ENCODE measurements at places on chromosomes 1 and 21.

DNA sequence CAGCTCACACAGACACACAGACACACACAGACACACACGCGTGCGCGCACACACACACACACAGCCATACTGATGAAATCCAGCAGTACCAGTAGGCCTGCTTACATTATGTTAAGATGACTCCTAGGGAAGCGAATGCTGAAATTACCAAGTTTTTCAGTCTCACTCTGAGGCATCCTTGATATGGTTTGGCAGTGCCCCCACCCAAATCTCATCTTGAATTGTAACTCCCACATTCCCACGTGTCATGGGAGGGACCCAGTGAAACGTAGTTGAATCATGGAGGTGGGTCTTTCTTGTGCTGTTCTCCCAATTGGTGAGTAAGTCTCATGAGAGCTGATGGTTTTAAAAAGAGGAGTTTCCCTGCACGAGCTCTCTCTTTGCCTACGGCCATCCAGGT is 64.1 kb downstream of the TIAM1 start:
- no peak for DNase-seq

DNA sequence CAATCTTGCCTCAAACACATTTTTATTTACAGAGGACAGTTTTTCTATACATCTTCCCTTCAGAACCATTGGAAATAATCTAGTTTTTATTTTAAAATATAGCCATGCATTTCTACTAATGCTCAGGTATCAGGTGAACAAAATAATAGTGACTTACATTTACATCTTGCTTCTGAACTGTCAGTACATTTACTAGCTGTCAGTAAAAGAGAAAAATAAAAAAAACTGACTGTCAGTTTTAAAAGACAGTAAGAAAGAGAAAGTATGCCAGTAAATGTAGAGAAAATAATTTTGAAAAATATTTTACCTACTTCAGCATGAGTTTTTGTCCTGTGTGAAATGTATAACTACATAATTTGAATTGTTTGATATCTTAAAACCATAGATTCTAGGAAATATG is 33.5 kb downstream of the USH2A start:
- no peak for DNase-seq

GRCh38 chr1:55428944-55429931 is 214.1 kb upstream of the USP24 start:
- no peak for DNase-seq

GRCh38 chr1:60569189-60569588 is 495.6 kb upstream of the C1orf87 start:
- no peak for DNase-seq

DNA sequence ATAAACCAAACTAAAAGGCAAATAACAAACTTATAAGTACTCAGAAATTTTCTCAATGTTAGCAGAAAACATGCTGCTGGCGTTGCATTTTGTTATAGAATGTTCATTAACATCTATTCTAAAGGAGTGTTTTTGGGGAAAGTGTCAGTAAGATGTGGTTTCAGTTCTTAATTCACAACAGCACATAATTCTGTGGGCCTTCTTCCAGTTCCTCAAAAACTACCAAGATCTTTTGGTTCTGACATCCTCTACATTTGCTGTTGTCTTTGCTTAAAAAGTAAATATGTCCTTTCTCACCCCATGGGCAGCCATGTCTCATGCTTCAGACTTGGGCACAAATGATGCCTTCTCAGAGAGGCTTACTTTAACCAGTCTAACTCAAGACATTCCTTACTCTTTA is 152.5 kb downstream of the CDC7 start:
- no peak for DNase-seq

DNA sequence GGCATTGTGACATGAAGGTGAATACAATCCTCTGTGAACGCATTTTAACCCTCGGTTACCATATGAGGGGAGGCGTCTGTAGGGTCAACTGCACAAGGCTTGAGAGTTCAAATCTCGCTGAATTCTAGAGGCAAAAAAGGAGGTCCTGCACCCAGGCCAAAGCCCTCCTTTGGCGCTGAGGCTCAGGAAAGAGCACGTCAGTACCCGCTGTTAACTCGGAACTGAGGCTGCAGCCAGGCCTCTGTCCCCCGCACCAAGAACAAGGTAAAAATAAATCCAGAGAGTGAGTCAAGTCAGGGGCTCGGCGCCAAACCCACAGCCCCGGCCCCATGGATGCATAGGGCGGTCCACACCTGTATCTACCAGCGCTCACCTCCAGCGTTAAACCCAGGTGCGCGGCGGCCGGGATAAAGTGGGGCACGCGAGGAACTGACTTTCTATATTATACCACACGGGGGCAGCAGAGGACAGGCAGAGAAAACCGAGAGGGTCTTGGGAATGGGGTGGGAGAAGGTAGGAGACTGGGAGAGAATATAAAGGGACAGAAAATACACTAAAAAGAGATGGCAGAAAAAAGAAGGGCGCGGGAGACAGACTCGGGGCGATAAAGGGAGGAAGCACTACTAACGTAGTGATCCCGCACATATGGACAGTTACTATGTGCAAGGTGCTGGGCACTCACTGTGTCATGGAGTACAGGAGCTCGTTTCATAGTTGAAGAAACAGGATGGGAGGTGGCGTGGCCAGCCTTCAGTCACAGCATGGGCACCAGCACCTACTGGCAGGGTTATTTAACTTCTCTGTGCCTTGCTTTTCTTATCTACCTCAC is 54.9 kb downstream of the DMRTA2 start:
- no peak for DNase-seq

- no peak for DNase-seq
Measured at GRCh38 chr1:47219590-47220220, 12.3 kb downstream of the TAL1 start.

DNA sequence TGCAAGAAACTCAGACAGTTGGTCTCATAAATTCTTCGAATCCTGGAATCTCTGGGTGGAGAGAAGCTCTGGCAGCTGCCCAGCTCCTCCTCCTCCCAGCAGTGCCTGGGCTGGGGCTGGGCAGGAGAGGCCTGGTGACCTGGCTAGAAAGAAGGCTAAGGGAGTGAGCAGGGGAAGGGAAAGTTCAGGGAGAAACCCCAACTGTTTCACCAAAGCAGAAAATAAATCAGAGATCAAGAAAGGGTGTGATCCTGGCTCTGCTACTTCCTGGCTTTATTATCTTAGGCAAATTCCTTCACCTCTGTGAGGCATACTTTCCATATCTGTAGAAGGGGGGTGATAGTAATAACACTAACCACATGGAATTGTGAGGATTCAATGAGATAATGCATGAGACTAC is 8.8 kb upstream of the COL16A1 start:
- no peak for DNase-seq

DNA sequence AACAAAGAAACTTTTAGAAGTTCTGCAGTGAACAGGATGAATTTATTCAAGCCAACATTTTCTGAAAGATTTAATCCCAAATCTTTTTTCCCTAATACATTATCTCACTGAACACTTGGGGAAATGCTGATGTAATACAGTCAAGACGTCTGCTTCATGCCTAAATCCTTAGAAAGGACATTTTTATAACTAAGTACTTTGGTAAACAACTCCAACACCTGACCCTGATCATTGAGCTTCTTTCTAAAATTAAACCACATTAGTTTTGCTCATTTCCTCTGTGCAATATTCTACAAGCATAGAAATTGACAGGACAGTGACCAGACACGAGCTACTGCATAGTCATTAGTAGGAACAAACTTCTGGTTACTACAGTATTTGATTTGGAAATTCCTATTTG is 183.5 kb downstream of the TPR start:
- no peak for DNase-seq

- DNase-seq = no peak
Measured at GRCh38 chr1:58211869-58212268, 334.7 kb downstream of the OMA1 start.

DNA sequence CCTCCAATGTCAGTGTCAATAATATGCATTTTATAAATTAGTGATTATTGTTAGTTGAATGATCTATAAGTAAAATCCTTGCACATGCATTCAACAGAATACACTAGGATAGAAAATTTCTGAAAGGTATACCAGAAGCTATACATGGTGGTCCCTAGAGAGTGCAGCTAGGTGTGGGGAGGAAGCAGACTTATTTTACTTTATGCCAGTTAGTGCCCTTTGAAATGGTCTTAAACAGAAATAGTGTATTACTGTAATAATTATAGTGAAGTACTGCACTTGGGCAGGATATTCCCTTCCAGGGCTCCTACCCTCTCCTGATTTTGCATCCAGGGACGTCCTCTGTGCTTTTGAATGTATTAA is 23.2 kb upstream of the WDR26 start:
- DNase-seq = no peak

DNA sequence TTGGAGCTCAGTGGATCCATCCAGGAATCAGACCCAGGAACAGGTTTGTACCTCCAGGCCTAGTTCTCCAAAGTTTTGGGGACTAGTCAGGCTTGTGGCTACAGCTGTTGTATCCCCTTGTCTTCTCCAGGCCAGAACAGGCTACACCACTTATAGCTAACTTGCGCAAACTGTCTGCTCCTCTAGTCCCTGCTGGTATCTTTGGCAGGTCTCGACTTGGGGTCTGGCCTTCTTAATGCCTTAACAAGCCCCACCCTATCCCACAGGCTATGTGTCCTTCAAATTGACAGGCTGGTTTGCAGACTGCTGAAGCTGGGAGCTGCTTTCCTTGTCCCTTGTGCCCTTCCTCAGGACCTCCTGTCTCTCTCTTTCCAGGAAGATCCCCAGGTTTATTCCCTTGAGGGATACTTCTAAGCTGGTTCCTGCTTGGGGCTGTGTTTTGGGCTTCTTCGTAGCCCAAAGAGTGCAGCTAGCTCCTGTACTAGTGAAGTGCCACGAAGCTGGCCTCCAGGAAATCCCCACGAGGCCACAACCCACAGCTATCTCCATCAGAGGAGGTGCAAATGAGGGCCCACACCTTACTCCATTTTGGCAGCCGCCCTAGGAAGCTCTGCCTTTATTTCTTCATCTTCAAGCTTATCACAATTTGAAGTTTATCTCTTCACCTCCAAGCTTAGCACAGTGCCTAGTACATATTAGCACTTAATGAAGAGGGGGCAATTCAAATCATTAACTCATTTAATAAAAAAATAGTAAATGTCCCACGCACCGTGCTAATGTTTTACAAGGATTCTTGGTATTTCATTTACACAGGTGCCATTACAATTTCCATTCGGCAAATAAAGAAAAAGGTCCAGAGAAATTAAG is 683 bp upstream of the DMAP1 start:
- peak; percentile 10 for DNase-seq

DNA sequence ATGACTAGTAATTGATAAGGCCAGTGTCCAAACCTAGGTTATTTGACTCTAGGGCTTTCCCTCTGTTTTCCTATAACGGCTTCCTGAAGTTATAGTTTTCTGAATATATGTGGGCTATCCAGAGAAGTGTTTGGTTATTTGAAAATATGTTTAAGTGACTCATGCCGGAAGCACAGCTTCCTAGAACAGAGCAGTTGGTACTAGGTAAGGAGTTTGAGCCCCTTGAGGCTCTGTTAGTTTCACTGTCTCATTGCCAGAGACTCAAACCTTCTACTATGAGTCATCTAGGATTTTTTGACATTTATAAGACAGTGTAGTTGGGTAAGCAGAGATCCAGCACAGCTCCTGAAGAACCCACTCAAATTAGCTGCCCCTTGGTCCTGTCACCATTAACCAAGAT is 27.1 kb upstream of the LEPR start:
- DNase-seq = no peak

- DNase-seq = no peak
Measured at GRCh38 chr21:23131177-23131576, 2133.0 kb downstream of the NCAM2 start.

GRCh38 chr1:228152097-228152917 is 2.6 kb downstream of the GJC2 start:
- no peak for DNase-seq

DNA sequence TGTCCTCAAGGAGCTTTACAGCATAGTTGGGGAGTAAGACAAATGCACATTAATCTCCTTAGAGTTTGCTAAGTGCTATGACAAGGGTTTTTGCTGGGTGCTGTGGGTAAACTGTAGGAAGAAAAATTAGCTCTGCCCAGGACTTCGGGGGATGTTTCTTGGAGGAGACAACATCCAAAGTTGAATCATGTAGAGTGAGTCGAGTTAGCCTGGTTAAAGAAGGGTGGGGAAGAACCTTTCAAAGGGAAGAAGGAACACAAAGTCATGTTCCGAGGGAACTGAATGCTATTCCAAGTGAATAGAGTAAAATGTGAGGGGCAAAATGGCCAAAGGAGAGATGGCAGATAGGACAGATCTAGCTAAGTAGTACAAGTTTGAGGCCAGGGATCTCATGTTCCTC is 17.1 kb downstream of the SPRTN start:
- no peak for DNase-seq

GRCh38 chr1:30305519-30305918 is 417.9 kb downstream of the MATN1 start:
- no peak for DNase-seq

DNA sequence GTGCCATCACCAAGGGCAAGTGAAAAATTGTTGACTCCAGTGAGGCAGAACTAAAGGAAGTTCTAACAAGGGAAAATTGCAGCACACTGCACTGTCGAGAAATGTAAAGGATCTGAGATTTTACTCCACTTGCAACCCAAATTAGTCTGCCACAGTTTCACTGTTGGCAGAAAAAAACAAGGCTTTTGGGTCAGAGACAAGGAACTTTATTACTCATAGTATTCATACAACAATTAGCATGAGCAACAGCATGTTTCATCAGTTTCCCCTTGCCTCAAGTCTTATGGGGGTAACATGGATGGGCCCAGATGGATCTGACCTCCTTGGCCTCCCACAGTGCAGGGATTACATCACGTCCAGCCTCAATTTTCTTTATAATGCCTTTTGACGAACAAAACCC is 125.3 kb downstream of the LTN1 start:
- no peak for DNase-seq

GRCh38 chr1:76330991-76331603 is 256.6 kb downstream of the ST6GALNAC3 start:
- peak; percentile 7 for DNase-seq

- no peak for DNase-seq
Measured at GRCh38 chr1:204672482-204673121, 12.9 kb downstream of the LRRN2 start.

GRCh38 chr21:36791695-36792470 is 93.0 kb downstream of the SIM2 start:
- DNase-seq = no peak

DNA sequence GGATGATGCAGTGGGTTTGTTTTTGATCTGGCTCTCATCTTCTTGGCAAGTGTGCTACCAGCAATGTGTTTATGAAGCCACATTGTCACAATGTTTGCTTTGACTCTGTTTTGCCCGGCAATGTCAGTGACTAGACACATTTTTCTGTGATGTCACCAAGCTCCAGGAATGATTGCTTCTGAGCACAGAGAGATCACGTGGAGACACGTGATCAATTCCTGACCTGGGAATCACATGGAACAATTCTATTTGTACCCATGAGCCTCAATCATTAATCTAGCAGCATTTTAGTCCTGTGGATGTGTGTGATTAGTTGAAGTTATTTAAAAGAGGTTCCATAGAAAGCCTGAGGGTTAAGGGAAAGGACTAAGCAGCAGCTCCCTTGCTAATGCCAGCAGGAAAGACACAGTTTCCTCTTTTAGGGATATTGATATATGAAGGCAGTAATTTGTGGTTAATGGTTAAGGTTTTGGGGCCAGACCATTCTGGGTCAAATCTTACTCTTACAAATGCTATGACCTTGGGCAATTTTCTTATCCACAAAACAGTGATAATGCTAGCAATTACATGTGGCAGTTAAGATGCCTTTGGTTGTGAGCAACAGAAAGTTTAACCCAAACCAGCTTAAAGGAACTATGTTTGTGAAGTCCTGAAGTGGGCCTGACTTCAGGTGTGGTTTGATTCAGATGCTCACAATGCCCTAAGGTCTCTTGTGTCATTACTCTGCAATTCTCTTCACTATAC is 59.0 kb downstream of the FASLG start:
- DNase-seq = no peak
